ENCODE measurements at places on chromosomes 11 and 22.

GRCh38 chr22:50674606-50675552 is 2.3 kb downstream of the SHANK3 start:
- no peak for DNase-seq

GRCh38 chr11:17273668-17274282 is 2.8 kb upstream of the NUCB2 start:
- DNase-seq: no peak

DNA sequence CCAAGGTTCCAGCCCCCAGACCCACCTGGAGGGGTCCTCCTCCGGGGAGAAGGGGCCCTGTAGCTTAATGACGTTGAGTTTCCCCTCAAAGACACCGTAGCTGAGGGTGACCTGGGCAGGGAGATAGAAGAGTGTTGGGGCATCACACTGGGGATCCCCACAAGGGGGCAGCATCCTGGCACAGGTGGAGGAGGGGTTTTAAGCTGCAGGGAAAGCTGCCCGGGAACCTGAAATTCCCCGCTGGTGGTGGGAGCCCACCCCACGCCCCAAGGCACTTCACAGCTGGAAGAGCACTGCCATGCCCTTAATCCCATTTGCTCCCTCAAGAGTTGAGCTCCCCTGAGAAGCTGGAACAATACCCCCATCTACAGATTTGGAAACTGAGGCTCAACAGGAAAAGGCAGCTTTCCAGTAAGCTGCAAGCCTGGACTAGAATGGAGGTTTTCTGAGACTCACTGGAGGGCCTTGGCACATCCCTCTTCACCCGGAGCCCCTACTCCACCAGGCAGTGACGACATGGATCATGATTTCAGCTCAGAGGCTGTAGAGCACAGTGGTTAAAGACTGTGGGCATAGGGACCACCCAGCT is 13.7 kb downstream of the MFNG start:
- DNase-seq: no peak

- DNase-seq: no peak
Measured at GRCh38 chr22:43587574-43587973, 175.8 kb downstream of the MPPED1 start.

DNA sequence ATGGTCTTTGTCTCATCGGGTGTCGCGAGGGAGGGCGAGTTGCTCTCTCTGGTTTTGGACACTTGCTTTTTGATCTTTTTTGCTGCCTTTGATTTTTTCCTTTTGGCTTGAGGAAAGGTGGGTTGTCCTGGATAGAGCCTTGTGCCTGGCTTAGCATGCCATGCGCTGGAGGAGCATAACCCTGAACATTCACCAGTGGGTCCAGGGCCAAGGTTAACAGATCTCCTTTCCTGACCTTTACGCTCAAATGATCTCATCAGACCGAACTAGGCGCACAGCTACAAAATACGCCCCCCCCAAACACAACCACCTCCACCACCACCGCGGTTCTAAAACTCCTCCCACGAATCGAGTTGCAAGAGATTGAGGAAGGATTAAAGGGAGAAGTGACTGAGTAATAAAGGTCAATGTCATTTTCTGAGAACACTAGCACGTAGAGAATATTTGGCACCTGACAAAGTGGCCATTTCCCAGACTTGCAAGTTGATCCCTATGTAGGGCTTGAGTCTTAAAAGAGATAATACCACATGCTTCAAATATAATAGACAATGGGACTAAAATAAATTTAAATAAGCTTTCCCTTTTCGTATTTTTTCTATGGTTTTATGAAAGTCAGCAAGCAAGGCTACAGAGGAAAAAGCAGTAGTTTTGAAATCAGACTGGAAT is 48.7 kb upstream of the CADM1 start:
- no peak for DNase-seq

- no peak for DNase-seq
Measured at GRCh38 chr11:108486331-108486730, 11.9 kb downstream of the POGLUT3 start.

GRCh38 chr11:119614222-119615002 is 114.6 kb downstream of the NECTIN1 start:
- no peak for DNase-seq

Measured in Panc1 (cell line).